ENCODE measurements at places on chromosomes 1 and 21. TPM values are rescaled to one million over a fixed set of nuclear protein-coding genes. Genes with fewer than 3 reads are reported as not detected.
A peak's percentile ranks its signal among the peaks of the same experiment; 100 is the strongest.

DNA sequence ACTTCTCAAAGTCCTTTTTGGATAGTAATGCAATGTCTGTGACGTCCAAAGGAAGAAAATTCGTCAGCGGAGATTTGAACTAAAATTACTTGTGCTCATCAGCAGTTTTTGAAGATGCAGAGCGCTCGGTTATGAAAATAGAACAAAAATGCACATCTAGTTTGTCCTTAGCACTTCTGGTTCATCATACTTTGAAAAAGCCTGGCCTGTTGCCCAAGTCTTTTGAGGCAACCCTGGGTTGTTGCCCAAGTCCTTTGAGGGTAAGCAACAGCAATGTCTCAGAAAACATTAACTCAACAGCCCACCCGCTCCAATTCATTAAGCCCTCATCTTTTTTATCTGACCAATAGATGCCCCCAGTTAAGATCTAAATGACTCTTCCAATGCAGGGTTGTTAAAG is 91.9 kb downstream of the HUNK start:
- H3K27me3 ChIP-seq = no peaks in the 10 kb centered on the region
- peaks cover 7% of the 10 kb centered on the region for H3K36me3 ChIP-seq
- H3K27ac ChIP-seq = no peak overlapping the region
- DNase-seq = no peak
- H3K4me3 ChIP-seq = no peak overlapping the region

Gene BATF3
- total RNA-seq = 0.56 TPM

DNA sequence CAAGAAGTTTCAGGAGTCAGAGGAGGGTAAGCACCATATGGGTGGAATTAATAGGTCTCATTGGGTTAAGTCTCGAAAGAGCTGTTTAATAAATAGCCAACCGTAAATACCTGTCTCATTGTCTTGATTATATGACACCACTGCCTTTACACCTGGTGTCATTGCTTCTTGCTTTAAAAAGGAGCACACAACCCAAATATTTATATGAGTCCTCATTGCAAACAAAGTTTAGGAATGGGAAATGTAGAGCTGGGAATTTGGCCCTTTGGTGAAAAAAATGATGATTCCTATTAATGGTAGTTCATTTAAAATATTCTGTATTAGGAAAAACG is 2.1 kb downstream of the BACH1 start:
- DNase-seq = no peak
- H3K36me3 ChIP-seq = peaks cover 8% of the 10 kb centered on the region
- no peak overlapping the region for H3K27ac ChIP-seq
- peaks cover 23% of the 10 kb centered on the region for H3K4me1 ChIP-seq
- peak overlapping the region; percentile 94 for H3K4me3 ChIP-seq

DNA sequence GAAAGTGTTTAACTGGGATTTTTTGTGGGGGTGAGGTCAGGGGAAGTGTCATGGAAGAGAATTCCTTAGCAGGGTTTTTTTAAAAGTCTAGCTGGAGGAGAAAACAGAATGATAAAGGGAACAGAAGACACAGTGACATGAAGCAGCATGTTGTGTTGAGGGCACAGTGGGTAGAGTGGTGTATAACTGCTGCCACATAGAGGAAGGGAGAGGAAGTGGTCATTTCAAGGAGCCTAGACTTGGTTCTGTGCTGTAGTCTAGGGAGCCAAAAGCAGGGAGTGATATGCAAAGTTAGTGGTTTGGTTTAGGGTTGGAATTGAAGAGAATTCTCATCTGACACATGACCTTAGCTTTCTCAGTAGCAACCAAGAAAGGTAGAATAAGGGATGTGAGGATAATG is 10.2 kb downstream of the EEIG2 start:
- no peaks in the 10 kb centered on the region for H3K36me3 ChIP-seq
- H3K27me3 ChIP-seq = peaks cover 2% of the 10 kb centered on the region
- no peak for DNase-seq
- no peak overlapping the region for H3K4me3 ChIP-seq
- H3K4me1 ChIP-seq = peaks cover 18% of the 10 kb centered on the region

DNA sequence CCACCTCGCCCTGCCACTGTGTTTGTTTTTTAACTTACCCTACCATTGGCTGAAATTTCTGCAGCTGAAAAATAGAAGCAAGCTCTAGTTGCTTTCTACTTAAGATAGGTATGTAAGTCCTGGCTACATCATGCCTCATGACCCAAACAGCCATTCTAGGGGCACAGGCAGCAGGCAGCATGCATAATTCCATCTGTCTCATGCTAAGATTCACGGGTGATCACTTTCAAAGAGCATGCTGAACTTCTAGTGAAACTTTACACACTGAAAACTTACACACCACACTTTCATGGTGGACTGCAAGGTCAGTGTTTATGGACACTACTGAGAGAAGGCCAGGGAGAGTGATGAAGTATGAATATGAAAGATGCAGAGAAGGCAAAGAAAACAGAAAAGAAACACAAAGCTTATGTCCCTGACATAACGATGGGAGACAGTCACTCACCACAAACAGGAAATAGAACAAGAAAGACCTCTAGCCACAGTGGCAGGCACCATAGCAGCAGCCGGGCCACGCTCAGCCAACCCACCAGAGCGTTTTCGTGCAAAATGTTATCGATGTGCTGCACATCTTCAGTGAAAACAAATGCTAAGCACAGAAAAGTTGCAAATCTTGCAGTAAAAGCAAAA is 102.3 kb upstream of the TIAM1 start:
- H3K27me3 ChIP-seq = no peaks in the 10 kb centered on the region
- H3K4me1 ChIP-seq = peaks cover 2% of the 10 kb centered on the region
- H3K4me3 ChIP-seq = no peak overlapping the region
- no peak overlapping the region for H3K27ac ChIP-seq
- DNase-seq = no peak

Measured in glutamatergic neuron (in vitro differentiated cells).